T-cell (primary cell): ENCODE measurements at places on chromosomes 1 and 21. TPM values are rescaled to one million over a fixed set of nuclear protein-coding genes. Genes with fewer than 3 reads are reported as not detected.

GRCh38 chr1:187513190-187513589, 684.4 kb downstream of the PLA2G4A start:
- no peak for DNase-seq

- DNase-seq: no peak
These were observed 49.5 kb downstream of the ATP5PO start for GRCh38 chr21:33865996-33866575.

DNA sequence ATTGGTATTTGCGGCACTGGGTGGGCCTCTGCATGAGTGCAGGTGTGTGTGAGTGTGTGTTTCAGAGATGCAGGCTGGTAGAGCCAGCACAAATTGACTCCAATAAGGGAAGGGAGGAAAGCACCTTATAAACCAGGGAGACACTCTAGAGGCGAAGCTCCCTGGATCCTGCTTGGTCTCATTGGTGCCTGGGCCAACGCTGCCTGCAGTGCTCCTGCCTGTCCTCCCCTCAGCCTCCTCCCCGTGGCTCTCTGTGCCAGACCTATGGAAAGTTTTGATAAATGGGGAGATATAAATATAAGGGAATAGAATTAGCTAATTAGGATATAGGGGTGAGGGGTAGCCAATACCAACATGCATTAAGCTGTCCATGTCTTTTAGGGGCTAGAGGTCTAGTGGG, 2.6 kb downstream of the BSND start:
- DNase-seq: no peak

GRCh38 chr1:25430967-25431881, 527 bp downstream of the MACO1 start:
- DNase-seq: no peak

DNA sequence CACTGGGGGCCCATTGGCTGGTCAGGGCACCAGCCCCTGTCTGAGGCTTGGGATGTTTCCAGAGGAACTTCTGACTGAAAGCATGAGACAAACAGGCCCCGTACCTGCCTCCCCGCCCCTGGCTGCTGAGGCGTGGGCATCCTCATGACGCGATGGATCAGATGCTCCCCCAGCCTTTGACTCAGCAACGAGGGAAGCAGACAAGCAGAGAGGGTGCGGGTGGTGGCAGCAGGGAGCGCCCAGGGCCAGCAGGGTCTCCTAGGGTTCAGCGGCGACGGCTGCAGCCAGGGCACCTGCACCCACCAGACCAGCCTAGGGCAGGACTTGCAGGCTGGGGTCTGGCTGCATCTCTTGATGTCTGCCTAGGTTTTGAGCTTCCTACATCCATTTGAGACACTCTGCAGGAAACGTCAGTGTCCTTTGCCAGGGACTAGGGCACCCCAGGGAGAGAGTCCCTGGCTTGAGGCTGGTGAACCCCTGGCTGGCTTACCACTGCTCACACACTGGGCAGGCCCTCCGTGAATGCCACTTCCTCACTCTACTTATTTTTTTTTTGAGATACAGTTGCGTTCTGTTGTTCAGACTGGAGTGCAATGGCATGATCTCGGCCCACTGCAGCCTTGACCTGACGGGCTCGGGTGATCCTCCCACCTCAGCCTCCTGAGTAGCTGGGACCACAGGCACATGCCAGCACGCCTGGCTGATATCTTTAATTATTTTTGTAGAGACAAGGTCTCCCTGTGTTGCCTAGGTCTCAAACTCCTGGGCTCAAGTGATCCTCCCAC, 63.3 kb downstream of the DHRS3 start:
- no peak for DNase-seq

DNA sequence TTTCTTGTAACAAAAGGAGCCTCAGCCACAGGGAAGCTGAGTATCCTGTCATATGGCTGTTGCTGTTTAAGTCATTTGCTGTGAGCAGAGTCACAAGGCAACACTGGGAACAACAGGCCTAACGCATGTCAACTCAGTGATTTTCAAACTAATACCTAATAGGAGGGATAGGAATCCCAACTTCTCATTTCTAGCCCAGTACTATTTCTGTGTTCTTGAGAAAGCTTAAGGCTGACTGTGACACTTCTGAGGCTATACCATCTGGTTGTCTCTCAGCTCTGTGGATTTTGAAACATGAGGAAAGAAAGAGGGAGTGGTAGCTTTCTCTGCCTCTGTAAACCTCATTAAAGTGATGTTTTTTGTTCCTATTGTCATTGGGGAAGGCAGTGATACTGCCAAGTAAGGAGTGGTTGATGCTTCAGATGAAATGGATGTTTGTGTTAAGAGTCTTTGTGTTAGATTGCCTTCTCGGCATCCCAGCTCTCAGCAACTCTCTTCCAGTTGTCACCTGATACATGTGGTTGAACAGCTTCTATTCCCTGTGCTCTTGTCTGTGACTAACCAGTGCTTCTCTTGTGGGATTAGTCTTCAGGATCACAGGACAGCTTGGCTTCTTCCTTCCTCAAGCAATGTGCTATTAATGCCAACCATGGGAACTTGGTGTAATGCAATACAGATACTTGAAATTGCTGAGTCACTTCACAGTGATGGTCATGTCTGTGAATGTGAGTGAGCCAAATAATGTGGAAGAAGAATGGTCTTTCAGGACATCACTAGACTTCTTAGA, 166.8 kb upstream of the IVNS1ABP start:
- DNase-seq: no peak

GRCh38 chr1:209618756-209619420, 33.3 kb downstream of the LAMB3 start:
- DNase-seq: no peak

The CGN gene
- 0.59 TPM for total RNA-seq

GRCh38 chr1:244405856-244406255, 45.9 kb downstream of the ADSS2 start:
- no peak for DNase-seq

The ADARB1 gene
- total RNA-seq: 39.7 TPM

GRCh38 chr1:117809764-117810163, 119.7 kb downstream of the GDAP2 start:
- no peak for DNase-seq

- DNase-seq: peak; percentile 64
These were observed 36.6 kb upstream of the OPRD1 start for GRCh38 chr1:28775121-28775942.

- DNase-seq: peak; percentile 80
These were observed 32.4 kb downstream of the EIF2D start for GRCh38 chr1:206579747-206580437.

DNA sequence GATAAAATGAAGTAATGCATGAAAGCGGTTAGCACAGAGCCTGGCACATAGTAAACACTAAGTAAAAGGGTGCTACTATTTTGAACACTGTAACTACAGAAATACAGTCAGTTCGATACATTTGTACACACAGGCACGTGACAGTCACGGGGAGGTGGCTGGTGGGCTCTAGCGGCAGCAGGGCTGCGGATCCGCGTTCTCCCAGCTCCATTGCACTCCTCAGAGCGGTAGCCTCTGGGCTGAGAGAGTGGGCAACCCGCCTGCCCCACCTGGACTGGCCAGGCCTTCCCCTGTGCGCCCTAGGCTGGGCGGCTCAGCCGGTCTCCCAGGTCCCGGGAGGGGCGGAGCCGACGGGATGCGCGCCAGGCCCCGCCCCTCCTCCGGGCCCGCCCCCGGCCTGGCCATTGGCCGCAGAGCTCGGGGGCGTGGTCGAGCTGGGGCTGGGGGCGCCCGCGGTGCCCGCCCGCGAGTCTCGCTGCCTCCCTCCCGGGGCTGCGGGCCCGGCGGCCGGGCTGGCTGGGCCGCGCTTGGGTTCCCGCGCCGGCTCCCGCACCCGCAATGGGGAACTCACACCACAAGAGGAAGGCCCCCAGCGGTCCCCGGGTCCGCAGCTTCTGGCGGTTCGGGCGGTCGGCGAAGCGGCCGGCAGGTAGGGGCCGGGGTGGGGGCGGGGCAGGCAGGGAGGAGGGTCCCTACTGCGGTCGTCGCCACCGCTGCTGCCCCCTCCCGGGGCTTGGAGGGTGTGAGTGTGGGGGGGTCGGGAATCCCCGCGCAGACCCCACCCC, 51.2 kb upstream of the SYNC start:
- DNase-seq: peak; percentile 70

The SSBP3 gene
- total RNA-seq: 69.2 TPM

The ANGPTL3 gene
- total RNA-seq: not detected

DNA sequence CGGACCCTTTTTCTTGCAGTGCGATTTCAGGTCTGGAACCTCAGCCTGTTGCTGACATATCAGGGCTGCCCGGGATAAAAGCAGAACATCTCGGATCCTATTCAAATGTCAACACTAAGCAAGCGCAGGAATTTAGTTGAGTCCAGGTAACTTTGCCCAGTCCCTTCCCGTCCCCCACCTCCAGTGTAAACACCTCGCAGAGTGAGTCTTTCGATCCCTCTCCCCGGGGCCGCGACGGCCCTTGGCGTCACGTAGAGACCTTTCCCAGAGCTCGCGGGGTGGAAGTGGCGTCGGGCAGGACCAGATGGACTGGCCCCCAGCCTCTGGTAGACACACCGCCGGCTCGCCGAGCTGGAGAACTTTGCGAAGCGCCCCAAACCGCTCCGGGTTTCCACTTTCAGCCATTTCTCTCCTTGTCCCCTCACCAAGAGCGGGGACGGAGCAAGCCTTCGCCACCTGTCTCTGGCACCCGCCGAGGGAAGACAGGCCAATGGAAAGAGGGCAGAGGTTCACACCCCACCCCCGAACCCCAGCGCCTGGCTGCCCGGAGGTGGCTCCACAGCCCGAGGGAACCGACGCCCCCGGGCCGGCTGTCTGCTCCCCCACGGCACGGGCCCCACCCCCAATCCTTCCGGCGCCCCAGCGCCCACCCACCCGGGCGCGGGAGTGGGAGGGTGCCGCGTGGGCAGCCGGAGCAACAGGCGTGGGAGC, 570 bp downstream of the KCND3 start:
- DNase-seq: no peak

The NBPF26 gene
- 33.8 TPM for total RNA-seq

The DIO1 gene
- total RNA-seq: not detected

- no peak for DNase-seq
These were observed 32.2 kb upstream of the CYP4X1 start for GRCh38 chr1:46991083-46991923.

The PDZK1IP1 gene
- not detected for total RNA-seq

- DNase-seq: no peak
These were observed 3.5 kb upstream of the LHX9 start for GRCh38 chr1:197913495-197914276.

The ZNF691 gene
- 13.0 TPM for total RNA-seq

- DNase-seq: no peak
These were observed 723.2 kb upstream of the CXADR start for GRCh38 chr21:16789636-16790035.

DNA sequence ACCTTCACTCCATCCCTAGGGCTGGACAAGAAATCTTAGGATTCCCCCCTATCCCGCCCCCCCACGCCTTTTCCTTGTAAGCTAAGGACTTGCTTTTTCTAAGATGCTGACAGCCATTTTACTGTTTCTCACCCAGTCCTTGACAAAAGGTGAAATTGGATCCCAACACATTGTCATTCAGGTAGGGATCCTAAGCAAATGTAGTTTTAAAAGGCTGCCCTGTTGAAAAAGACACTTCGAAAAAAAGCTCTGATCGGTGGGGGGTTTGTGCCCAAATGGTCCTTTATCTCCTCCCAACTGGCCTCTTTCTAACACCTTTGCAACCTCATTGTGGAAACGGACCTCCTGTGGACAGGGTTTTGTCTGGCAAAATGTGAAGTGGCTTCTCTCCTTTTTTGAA, 2.9 kb downstream of the CACHD1 start:
- no peak for DNase-seq

DNA sequence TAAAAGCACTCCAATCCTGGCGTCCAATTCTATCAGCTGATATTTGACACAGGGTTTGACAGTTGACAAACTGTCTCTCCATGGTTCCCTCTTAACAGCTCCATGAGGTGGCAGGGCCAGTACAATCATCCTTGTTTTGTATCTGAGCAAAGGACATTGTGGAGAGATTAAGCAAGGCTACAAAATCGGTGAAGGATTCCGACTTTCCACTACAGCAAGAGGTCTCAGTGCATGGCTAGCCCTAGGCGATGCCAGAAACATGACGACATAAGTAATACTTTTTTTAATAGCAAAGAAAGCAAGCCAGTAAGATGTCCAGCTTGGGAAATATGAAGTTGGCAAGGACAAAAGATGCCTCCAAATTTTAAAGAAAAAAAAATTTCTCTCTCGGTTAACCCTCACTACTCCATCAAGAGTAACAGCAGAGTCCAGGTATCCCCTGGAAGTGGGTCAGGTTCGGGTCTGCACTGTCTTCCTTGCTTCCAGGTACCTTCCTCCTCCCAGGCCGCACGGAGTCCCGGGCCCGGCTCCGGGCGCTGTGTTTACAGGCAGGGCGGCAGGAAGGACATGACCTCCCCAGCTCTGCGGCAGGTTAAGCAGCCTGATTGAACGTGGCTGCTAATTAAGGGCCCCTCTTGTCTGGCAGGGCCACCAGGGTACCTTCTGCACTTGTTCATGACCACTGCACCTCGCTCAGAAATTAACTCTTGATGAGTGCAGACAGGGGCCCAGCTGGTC, 106.1 kb downstream of the SIM2 start:
- DNase-seq: no peak

The IGFN1 gene
- not detected for total RNA-seq

The SH2D1B gene
- total RNA-seq: 0.66 TPM
